ENCODE measurements at places on chromosomes 1 and 21.

DNA sequence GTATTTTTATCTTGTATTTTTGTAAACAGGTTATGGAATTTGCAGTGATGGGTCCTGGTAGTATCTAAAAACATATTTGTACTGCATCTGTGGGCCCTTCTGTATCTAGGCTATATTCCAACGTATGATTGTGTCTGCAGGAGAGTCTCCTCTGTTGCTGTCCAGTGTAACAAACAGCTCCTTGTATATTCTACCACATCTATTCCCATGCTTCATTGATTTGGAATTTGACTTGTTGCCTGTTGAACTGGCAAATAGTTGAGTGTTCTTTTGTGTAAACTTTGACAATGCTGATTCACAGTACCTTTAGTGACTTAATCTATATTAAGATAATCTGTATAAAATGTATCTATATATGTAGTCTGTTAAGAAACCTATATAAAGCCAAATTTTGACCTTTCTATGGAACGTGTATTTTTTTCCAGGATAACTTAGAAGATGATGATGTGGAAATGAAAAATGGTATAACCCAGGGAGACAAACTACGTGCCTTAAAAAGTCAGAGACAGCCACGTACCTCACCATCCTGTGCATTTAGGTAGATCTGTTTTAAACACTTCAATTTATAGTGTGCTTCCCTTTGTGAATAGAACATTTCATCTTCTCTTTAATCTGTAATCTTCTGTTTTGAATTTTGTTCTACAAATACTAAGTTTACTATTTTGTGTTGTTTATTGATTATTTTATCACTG is 43.4 kb upstream of the GPR88 start:
- no peak for DNase-seq

- DNase-seq = no peak
These were observed 2.5 kb downstream of the BACE2 start for GRCh38 chr21:41170442-41170841.

DNA sequence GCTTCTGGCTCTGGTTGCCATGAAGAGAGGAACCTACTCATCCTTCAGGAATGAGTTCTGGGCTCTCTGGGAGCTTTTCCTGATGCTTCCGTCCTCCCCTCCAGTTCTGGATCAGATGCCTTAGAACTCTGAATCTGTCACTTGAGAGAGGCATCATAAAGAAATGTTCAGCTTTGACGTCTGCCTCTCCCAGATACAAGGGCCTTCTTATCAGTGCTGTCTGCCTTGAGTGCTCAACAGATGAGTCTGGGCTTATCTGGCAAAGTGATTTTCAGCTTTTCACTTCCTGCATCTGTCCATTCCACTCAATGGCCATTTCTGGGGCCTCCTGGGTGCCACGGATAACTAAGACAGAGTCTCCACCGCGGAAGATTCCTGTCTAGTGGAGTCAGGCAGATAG is 12.3 kb upstream of the OTUD3 start:
- DNase-seq = no peak

DNA sequence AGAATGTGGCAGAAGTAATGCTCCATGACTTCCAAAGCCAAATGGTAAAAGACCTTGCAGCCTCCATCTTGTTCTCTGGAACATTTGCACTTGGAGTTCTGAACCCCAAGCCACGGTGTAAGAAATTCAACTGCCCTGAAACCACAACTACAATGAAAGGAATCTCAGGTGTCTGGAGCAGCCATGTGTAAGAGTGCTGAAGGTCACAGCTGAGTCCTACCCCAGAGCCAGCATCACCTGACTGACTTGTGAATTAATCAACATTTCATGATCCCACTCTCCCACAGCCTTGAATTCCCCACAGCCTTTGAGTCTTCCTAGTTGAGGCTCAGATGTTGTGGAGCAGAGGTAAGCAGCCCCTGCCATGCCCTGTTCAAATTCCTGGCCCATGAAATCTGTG is 192.8 kb upstream of the CAMK1G start:
- no peak for DNase-seq
